ENCODE measurements at places on chromosomes 2 and 18. TPM values are rescaled to one million over a fixed set of nuclear protein-coding genes. Genes with fewer than 3 reads are reported as not detected.

TMEFF2 gene
- total RNA-seq, result under 0.01 TPM

CNGA3 gene
- total RNA-seq, result 0.29 TPM

COL4A3 gene
- total RNA-seq, result not detected

TXNDC2 gene
- total RNA-seq, result 0.36 TPM

IL36B gene
- not detected for total RNA-seq

SOWAHC gene
- total RNA-seq, result 17.7 TPM

LOXHD1 gene
- not detected for total RNA-seq

EPAS1 gene
- total RNA-seq, result 260 TPM
